AG04450 (cell line): ENCODE measurements at places on chromosomes 2 and 18.

DNA sequence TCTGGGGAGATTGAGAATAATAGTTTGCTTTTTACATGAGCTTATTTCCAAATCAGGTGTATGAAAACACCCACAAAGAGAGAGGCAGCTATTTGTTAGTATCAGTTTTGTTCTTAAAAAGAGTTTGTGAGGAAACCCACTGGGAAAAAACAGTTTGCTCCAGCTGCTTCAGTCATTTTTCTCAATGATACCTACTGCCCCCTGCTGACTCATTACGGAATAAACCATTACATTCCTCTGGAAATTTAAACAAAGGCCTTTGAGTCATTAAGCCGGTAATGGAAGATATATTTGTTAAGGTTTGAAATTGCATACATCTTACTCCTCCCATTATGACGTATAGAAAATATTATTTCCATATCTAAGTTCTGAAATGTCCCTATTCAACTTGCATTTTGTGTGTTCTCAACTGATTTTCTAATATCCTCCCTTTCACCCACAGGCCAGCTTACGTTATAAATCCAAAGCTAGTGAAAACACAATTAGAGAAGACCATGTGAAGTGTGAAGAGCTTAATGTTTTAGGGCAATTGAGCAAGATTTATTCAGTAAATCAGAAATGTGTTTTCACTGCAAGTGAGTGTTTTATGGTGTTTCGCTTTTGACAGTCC is 761.6 kb downstream of the DSC3 start:
- DNase-seq: peak; percentile 1

DNA sequence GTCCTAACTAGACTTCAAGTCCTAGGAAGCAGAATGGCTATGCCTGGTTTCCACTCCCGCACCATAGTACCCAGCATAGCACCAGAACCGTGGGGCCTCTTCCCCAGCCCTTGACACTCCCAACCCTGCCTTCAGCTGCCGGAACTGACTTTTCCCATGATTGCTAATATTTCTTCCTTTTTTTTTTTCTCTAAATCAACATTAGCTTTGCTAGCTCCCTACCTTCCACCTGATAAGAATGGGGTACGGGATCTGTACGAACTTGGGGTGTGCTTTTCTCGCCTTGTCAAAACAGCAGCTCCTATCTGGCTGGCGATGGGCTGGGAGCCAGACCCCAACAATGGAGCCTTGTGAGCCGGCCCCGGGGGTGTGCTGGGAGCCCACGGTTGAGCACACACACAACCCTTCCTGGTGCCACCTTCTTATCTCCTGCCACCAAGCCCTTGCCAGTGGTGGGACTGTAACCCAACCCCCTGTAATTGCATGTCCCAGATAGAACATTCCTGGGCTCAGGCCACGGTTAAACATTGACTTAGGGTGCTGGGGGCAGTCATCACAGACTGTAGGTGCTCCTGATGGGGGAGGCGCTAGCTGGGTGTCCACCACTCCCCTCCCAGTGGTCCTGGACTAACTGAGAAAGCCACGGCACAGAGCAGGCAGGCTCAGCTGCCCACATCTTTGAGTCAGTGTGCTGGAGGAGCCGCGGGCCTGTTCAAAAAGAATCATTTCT is 213.0 kb upstream of the HAAO start:
- no peak for DNase-seq

DNA sequence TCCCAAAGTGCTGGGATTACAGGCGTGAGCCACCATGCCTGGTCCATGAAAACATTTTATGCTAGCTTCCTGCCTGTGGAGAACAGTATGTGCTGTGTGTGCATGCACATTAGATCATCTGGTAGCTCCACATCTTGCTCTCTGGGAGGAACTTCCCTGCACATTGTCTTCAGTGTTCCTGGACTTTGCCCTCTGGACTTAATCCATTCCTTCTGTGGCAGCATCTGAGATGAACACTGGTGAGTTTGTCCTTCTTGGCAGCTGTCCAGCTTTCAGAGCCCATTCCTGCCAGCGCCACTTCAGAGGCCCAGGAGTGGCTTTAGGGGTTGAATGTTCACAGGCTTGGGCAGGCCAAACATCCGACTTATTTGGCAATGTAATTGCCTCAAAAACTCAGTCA is 65.2 kb downstream of the POU3F3 start:
- no peak for DNase-seq

DNA sequence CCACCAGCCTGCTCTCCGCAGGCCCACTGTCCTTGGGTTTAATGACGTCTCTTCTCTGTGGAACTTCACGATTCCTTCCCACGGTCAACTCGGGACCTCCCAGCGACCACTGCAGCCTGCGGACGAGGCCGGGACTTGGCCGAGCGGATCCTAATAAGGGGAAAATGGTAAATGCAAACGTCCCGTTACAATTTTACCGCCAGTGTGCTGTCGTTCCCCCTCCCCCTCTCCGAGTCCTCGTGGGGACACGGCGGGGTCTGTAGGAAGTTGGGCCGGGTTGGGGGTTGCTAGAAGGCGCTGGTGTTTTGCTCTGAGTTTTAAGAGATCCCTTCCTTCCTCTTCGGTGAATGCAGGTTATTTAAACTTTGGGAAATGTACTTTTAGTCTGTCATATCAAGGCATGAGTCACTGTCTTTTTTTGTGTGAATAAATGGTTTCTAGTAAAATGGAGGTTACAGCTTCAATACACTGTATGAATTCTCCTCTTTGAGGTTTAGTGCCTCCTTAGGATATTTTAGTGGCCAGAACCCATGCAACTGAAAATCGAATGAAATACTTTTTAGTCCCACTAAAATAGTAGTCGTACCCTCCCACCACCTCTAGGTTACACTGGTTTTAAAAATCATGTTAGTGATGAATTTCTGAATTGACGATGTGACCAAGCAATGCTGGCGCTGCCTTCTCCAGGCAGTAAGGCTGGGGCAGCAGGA is 2.3 kb downstream of the HOXD11 start:
- no peak for DNase-seq

- DNase-seq: no peak
These were observed 11.8 kb downstream of the GAD1 start for GRCh38 chr2:170828533-170828916.

- peak; percentile 56 for DNase-seq
These were observed 70.1 kb downstream of the QPCT start for GRCh38 chr2:37414470-37414949.

DNA sequence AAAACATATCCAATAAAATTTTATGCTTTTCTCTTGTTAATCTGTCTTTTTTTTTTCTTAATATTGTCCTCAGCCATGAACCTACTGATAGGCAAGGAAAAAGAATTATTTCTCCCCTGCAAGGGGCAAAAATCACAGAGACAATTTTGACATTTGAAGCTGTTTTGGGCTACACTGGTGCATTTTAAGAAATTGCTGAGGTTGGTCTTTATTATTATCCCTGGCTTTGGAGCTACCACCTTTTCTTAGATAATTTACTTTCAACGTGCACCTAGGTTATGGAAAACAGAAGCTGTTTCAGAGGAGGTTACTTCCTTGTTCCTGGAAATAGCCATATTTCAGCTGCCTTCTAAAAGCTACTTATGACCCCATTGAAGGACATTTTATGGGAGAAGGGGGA is 195.5 kb upstream of the KYNU start:
- DNase-seq: no peak

DNA sequence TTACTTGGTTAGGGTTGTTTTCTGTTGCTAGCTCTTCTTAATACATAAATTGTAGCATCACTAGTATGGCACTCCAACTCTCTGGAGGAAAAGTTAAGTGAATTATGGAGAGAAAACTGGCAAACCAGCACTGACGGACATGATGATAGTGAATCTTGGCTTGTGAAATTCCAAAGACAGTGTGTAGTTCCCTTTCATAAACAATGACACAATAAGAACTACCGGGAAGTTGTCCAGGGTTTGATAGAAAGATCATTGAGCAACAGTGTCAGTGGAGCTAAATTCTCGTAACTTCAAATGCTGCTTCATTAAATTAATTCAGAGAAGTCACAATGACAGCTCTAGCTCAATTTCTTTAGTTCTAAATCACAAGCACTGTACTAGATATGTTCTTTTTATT is 66.5 kb downstream of the RIT2 start:
- no peak for DNase-seq

DNA sequence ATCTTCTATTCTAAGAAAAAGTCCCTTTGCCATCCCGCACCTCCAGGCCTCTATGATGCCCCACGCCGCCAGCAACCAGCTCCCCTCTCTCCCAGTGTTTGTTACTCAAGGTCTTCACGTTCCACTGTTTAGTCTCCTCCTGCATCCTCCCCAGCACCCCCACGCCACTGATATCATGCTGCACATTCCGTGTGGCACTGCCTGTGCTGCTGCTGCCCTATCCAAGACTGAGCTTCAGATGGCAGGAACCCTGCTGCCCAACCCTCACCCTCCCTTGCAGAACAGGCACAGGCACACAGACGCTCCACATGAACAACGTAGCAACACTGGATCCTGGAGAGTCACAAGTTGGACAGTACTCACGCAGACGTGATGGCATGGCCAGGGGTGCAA is 35.3 kb downstream of the MYO5B start:
- DNase-seq: no peak

DNA sequence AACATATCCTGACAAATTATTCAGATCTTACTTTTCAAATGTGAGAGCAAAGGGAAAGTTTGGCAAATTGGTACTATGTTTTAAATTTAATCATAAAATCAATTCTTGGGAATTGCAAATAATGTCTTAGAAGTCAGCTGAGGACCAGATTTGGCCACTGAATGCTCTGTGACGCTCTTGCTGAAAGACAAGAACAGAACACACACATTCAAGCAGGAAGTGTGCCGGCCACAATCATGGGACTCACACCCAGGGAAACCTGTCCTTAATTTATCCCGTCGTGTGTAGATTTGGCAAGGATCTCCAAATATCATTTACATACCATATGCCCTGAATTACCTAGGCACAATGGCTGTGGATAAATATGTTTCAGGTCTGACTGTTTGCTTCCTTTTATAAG is 253.1 kb downstream of the TCF4 start:
- no peak for DNase-seq

- DNase-seq: no peak
These were observed 84.8 kb upstream of the PTPRM start for GRCh38 chr18:7482342-7482741.

GRCh38 chr2:58055033-58055786 is 8.6 kb downstream of the VRK2 start:
- DNase-seq: no peak

DNA sequence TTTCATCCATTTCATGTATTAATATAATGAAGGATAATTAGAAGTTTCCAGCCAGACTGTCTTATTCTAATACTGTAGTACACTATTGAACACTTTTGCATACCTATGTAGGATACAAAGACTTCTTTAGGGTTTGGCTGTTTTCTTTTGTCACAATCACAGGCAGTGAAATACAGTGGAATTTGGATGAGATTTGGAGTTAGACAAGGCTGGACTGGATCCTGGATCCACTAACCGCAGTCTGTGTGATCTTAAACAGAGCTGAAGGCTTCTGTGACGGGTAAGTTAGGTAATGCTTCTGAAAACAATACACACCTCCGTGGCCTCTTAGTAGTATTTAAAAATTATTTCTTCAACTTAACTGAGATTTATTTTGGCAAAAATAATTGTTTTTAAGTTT is 1128.6 kb upstream of the CDH2 start:
- DNase-seq: no peak
